Activated CD4-positive, alpha-beta T cell treated with anti-CD3 and anti-CD28 coated beads, Interleukin-2, amount 50 U/mL, for 48 hours (primary cell): ENCODE measurements at places on chromosomes 6 and 20.

- no peak for DNase-seq
Observed at GRCh38 chr6:149236589-149236988, 80.9 kb upstream of the TAB2 start.

DNA sequence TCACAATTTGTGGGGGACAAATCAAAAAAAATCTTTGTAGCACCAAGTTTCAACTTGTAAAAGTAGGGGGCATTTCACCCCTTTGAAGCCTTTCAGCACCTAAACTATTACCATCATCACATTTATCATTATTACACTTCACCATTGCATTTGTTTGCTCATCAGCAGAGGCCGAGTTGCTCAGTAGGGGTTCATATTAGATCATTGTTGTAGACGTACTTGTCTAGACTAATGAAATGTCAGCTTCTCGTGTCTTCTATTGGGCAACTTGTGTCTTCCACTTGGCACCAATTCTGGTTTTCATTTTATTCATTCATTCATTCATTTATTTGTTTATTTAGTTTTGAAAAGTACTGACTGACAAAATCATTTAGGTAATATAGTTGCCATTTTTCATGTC is 338.3 kb upstream of the KCNQ5 start:
- no peak for DNase-seq

DNA sequence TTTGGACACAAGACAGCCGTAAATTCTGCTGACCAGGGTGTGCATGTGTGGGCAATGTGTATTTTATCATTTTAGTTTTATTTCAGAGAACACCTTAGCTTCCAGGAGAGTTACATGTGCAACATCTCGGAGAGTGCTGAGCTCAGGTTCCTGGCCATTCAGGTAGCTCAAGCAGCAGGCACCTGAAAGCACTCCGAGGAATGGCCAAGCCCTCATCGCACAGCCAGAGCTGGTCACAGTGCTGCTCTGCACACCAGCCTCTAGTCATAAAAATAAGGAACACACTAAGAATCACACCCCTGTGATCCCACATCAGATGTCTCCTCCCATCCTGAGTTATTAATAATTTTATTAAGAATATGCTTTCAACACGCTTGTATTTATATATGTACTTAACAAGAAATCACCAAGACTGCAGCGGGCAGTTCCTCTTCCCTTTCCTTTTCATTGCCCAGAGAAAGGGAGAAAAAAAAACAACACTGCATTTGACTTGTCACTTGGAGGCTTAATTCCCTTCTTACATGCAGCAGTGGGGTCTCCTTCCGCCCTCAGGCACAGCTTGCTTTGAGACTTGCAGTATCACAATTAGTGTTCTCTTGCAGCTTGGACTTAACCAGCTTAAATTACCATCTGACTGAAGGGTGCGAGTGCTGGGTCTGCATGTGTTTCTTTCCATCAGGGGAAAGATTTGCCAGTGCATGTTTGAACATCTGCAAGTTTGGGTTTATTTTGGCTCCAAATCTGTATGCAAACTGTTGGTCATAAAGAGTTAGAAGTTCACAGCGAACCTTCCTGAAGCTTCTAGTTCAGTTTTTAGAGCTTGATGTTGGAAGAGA is 36.0 kb upstream of the IRF4 start:
- DNase-seq: no peak

DNA sequence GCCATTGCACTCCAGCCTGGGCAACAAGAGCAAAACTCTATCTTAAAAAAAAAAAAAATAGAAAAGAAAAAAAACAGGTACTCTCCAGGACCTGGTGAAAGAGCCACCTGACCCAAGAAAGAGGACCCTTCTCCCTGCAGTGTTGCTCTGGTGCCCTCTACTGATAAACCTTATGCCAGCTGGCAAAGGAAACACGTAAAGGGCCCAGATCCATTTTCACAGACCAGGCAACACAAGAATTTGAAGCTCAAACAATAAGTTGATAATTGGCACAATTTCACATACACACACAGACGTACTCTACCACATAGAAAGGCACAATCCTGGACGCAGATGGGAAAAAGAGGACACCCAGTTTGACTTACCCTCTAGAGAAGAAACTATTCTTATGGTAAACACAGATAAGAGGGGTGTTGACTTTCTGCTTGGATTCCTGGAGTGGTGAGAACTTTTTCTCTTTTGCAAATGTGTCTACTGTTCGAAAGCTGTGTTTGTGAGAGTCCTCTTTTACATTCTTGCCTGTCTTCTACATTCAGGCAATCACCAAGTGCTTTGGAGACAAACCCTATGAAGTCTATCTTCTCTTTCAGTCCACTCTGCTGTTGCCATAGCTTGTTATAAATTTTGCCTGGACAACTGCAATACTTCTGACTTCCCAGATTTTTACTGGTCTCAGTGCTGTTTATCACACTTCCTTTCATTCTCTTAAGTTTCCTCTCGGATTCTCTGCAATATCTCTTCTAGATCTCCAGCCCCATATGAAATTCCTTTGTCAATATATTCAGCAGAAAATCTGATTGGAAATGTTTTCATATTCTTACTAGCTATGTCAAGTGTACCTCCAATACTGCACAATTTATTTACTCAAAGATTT is 6.4 kb upstream of the SNRPB start:
- no peak for DNase-seq

DNA sequence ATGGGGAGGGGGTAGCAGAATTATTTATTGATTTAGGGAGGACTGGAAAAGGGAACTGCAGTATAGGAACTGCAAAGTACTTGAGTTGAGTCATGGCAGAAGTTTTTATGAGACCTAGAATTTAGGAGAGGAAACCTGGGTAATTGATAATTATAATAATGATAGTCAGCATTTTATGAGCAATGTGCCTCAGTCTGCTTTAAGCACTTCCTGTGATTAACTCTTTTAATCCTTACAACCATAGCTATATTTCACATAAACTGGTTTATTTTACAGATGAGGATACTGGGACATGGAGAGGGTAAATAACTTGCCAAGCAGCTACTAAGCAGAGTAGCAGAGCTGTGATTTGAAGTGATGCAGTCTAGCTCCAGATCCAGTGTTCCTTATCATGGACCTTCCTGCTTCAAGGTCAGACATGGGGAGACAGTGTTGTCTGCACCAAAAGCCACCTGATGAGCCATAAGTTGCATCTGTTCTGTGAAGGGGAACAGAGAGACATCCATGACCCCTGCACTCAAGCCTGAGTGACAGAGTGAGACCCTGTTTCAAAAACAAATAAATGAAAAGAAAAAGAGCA is 13.6 kb downstream of the LRRC1 start:
- no peak for DNase-seq

DNA sequence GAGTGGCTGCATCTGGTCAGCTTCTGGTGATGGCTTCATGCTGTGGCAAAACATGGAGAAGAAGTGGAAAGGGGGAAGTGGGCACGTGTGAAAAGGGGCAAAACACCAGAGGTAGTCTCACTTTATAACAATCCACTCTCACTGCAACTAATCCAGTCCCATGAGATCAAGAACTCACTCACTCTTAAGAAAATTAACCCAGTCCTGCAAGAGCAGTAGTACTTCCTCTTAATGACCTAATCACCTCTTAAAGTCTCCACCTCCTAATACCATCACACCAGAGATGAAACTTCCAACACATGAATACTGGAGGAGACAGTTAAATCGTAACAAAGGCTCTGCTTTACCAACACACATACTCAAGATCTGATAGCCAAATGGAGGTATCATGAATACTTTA is 152.6 kb downstream of the THEMIS start:
- DNase-seq: no peak

- DNase-seq: no peak
Observed at GRCh38 chr6:114879693-114880092, 536.9 kb upstream of the HS3ST5 start.
